A549 (cell line): ENCODE measurements at places on chromosomes 2 and 18. TPM values are rescaled to one million over a fixed set of nuclear protein-coding genes. Genes with fewer than 3 reads are reported as not detected.

DNA sequence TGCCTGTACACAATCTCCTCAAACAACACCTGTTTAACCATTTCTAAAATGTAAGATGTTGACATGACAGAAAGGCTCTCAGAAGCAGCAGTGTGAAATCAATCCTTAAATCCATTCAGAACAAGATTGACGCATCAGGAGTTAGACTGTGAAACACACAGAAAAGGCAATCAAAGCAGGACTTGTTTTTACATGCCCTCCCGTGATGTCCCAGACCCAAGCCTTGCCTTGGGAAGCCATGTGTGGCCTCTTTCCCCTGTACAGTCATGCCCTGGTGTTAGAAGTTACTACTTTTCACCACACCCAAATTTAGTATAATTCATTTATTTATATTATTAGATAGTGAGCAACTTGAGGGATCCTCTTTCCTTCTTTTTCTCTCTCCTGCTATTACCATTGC, 115.7 kb downstream of the NCKAP5 start:
- no peak for DNase-seq

The LINC00305 gene
- polyA plus RNA-seq: not detected in 3 replicates

- DNase-seq: no peak
Measured at GRCh38 chr2:233707940-233708644, 4.6 kb upstream of the UGT1A5 start.

The HOXD3 gene
- polyA plus RNA-seq: 0.14 to 0.36 TPM (median 0.18 TPM) in 3 replicates

GRCh38 chr2:162769066-162769465, 69.5 kb downstream of the KCNH7 start:
- no peak for DNase-seq

GRCh38 chr2:85840091-85840490, 48.7 kb downstream of the ST3GAL5 start:
- DNase-seq: no peak

The LBX2 gene
- 2.0 to 2.4 TPM (median 2.1 TPM) in 3 replicates for polyA plus RNA-seq

The SCN2A gene
- 0.01 to 0.05 TPM (median 0.03 TPM) in 3 replicates for polyA plus RNA-seq

- DNase-seq: peak; percentile 44
Measured at GRCh38 chr2:232438951-232439757, 16.8 kb upstream of the ALPI start.

DNA sequence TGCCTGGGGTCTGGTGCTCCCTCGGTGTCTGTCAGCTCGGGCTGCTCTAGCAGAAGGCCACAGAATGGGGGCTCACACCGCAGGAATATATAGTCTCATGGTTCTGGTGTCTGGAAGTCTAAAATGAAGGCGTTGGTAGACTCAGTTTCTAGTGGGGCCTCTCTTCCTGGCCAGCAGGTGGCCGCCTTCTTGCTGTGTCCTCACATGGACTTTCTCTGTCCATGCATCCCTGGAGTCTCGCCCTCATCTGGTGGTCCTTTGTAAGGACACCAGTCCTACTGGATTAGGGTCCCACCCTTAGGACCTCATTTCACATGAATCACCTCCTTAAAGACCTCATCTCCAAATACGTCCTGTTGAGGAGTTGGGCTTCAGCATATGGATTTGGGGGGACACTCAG, 65.7 kb downstream of the RRM2 start:
- DNase-seq: peak; percentile 77

The FAM124B gene
- polyA plus RNA-seq: not detected in 3 replicates

The PCBP1 gene
- 284 to 310 TPM (median 304 TPM) in 3 replicates for polyA plus RNA-seq

DNA sequence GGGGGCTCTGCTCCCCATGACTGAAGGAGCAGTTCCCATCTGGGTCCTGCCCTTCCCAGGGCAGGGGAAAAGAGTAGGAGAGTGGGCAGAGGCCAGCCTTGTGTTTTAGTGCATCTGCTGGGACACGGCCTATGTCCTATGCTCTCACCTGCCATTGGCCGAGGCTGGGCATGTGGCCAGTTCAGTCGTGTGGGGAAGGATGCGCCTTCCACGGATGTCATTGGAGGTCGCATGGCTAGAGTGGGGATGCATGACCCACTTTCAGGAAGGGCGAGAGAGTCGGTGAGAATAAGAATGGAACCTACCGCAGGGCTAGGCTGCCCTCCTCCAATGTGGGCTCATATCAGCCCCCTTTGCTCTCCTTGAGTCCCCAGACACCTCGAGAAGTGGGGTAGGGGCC, 70.9 kb upstream of the HAAO start:
- DNase-seq: no peak

The CHRND gene
- polyA plus RNA-seq: not detected in 3 replicates

DNA sequence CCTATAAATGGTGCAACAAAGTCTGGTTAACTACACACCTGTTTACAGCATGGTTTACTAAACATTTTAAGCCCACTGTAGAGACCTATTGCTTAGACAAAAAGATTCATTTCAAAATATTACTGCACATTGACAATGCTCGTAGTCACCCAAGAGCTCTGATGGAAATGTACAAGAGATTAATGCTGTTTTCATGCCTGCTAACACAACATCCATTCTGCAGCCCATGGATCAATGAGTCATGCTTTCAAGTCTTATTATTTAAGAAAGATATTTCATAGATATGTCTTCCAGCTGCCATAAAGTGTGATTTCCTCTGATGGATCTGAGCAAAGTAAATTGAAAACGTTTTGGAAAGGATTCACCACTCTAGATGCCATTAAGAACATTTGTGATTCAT, 781.1 kb downstream of the MBD2 start:
- DNase-seq: no peak

The RTP5 gene
- not detected in 3 replicates for polyA plus RNA-seq

The POTEF gene
- polyA plus RNA-seq: 0.05 TPM in 1 of 3 replicates, not detected in the others

GRCh38 chr2:164436131-164436530, 185.2 kb downstream of the GRB14 start:
- DNase-seq: no peak

DNA sequence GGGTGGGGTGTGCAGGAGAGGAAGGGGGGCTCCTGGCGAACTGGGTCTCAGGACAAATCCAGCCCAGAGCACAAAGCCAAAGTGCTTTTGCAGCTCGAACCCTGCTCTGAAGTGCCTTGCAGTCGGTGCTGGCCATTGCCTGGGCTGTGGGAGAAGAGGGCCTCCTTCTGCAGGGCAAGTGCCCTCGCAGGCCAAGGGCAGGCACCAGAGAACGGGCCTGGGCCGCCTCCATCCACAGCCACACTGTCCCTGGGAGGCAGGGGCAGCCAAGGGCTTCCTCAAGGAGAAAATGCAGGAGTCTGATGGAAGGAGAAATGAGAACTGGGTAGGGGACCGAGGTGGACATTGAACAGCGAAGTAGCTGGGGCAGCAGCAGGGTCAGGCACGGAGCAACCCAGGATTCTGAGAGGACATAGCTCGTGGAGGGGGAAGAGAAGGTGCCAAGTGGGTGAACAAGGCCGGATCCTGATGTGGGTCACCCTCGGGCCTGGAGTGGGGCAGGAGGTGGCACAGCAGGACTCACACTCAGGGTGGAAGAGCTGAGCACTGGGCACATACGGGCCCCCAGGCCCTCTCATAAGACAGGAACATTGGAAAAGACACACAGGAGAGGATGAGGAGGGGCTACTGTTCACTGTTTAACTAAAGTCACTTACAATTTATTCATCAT, 312.8 kb upstream of the SALL3 start:
- DNase-seq: no peak

The NDC80 gene
- polyA plus RNA-seq: 11.1 to 13.0 TPM (median 11.7 TPM) in 3 replicates

The C2orf66 gene
- 0.05 to 0.08 TPM in 2 of 3 replicates, not detected in the other for polyA plus RNA-seq

DNA sequence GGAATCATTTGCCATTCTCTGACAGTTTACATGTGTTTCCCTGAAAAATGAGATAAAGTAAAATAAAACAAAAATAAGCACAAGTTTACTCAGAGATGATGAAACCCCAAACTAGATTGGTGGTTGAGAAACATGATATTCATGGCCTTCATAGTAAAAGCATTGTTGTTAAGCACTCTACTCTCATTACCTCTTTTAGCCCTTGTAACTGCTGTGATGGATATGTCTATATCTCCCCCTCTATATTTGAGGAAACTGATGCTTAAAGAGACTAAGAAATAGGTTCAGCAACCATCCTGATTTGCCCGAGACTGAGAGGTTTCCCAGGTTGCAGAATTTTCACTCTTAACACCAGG, 33.9 kb upstream of the GALNT3 start:
- DNase-seq: no peak
